ENCODE measurements at places on chromosomes 13 and 19.
A peak's percentile ranks its signal among the peaks of the same experiment; 100 is the strongest.

DNA sequence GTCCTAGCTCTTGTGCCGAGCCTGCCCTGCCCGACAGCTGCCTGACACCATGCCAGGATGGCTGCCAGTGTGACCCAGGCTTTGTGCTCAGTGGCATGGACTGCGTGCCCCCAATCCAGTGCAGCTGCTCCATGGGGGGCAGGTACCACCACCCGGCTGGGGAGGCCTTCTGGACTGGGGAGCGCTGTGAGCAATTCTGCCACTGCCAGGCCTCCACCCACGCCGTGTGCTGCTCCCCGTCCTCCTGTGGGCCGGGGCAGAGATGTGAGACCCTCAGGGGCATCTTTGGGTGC lies 9.4 kb upstream of the FXYD3 start:
- DNase-seq = no peak

DNA sequence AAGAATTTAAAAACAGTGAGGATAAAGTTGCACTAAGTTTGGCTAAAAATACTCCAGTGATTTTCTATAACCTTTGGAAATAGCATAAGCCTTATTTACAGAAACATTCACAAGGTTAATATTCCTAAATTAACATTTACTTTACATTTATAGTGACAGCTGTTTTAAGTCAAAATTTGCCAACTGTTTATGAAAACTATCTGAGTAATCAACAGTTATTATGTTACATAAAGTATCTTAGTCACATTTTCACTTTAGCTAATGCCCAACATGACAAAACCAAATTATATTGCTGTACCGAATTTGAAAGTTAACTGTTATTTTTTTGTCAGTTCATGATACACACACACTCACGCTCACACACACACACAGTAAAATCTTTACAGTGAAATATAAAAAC lies 1.2 kb downstream of the TNFRSF19 start:
- no peak for DNase-seq

- DNase-seq = no peak
Observed at GRCh38 chr19:6806488-6806887, 34.0 kb downstream of the VAV1 start.

DNA sequence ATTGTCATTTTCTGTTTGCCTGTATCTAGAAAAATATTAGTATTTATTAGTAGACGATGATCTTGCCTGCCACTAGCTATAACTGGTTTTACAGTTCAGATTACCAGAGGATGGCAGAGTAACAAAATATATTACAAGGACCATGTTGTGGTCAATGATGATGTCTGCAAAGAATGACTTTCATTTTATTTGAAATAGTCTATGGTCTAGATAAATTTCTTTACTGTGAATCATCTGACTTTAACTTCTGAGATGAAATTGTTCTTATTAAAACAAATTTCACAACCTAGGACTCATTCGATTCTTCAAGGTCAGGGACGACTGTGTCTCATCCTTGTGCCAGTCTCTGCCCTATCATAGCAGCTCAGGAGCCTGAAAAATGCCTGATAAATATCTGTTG lies 637.8 kb upstream of the KLF12 start:
- DNase-seq = no peak

- DNase-seq = no peak
Observed at GRCh38 chr19:16200038-16201010, 2.6 kb downstream of the AP1M1 start.

DNA sequence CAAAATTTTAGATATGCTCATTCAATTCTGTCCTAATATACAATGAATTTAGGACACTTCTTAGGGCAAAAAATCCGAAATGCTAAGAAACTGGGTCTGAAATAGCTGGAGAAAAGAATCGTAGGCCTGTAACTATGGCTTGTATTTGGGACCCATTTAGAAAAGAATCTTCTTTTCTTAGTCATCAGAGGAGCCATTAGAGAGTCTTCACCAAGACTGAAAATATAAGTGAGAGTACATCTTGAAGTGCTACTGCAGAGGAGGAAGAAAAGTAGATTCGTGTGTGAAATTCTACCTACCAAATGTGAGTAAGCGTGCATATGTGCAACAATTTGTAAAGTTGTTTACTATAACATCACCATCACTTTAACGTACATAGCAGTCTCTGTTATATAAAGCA lies 8.8 kb upstream of the DACH1 start:
- no peak for DNase-seq

DNA sequence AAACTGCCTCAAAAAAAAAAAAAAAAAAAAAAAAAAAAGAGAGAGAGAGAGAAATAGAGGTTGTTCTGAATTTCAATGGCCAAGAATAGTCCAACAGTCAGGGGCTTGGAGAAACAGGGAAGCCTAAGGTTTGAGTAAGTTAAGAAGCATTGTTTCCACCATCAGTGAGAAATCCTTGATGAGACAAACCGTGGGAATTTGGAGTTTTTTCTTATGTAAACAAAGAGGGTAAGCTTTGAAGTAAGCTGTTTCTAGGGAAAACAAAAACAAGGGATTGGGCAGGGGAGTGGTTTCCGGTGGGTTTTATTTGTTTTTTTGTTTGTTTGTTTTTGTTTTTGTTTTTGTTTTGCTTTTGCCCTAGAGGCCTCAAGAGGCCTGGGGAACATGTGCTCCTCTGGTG lies 11.2 kb upstream of the ERVV-1 start:
- no peak for DNase-seq

DNA sequence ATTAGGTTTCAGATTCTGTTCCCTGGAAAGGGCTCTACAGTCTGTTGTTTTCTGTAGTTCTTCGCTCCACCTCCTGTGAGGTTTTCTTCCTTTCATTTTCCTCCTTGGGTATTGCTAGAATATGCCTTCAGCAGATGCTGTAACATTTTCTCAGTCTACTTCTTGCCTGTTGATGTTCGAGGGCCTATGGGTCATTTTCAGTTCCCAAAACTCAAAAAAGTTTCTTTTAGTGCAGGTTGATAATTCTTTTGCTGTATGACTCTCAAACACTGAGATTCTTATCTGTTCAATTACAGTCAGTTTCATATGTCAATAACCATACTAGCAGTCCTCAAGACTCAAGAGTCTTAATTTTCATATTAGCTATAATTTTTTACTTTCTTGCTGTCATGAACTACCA lies 268.3 kb downstream of the RFC3 start:
- no peak for DNase-seq

DNA sequence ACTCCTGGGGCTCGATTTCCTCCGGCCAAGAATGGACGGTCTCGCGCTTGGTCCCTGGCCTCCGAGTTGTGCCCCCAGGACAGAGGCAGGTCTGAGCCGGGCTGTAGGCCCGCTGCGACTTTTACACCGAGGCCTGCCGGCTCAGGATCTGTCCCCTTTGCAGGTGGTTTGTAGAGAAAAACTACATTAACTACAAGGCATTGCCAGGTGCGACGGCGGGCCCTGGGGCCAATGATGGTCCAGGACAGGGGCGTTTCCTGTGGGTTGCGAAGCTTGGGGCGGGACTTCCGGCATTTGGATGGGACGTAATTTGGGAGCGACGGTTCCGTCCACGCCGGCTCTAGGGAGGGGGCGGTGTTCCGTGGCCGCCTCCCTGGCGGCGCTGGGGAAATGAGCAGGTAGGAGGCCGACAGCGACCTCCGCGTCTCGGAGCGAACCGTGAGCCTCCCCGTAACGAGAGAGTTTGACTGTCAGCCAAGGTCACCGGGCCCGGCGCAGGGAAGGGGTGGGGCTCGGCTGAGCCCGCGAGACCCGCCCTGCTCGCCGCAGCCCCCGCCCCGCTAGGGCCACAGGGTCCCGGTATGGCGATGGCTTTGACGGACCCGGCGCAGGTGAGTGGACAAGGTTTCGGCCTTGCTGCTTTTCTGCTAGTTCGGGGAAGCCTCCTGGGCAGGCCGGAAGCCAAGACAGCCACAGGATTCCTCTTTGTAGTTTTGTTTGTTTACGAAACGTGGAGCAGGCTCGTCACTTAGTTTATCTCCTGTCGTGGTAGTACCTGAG lies at the start of gene ZNF805:
Gene ZNF805, plus strand, starts transcription at position 322 of the 780 bp plus-strand sequence. Its CDS starts 260 bp downstream, at position 582.
- peak; percentile 66 for DNase-seq

GRCh38 chr19:9865732-9866501 lies 30.8 kb downstream of the PIN1 start:
- DNase-seq = no peak

DNA sequence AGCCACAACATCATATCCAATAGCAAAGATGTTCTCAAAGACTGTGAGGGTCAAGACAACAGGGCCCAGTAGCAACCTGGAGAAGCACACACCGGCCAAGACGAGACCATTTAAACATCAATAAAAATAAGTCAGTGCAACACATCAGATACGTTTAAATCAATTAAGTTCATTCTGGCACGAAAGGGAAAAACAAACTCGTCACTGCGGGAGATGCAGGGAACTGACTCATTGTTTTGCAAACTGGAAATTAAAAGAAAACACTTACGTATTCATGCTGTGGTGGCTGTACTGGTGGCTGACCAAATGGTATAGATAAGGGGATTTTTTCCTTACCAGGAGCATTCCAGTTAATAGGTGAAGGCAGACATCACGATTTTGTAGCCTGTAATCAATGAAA lies 26.3 kb upstream of the SLC15A1 start:
- no peak for DNase-seq

DNA sequence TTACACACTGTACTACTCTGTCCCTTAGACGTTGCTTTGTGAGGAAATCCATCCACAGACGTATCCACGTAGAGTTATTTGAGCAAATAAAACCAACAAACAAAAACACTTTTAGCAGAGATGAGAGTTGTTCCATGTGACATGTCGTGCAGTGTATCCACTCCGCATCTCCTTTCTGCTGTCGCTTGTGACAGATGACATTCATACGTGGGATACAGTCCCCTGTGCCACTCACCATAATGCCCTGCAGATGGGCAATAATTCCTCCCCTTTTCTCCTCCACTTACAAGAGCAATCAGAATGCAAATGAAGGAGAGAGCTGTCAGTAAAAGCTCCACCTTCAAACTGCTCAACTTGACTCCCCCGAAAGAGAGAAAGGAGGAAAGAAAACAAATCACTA lies 26.0 kb downstream of the IRS2 start:
- no peak for DNase-seq

DNA sequence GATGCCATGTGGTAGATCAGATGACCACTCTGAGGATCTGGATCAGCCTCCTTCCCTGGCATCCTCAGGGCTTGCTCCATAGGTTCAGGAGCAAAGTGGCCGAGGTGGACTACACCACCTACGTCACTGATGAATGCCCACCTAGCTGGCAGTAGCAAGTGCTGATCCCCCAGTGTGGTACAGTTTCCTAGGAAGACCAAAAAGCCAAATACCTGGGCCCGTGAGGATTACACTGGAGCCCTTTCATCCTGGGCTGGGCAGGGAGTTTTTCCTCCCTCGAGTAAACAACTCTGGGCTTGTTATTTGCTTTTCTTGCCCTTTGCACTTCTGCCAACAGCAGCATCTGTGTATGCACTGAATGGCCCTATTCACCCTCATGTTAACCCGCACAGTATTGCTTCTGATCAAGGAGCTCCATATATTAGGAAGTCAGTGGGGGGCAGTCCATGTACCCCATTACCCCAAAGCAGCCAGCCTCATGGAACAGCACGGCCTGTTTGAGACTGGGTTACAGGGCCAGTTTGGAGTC lies 3.3 kb upstream of the MYADM start:
- DNase-seq = no peak

- DNase-seq = no peak
Observed at GRCh38 chr13:110449219-110450015, 112.1 kb downstream of the RAB20 start.

- DNase-seq = no peak
Observed at GRCh38 chr19:53333066-53333462, 485 bp upstream of the ZNF845 start.

DNA sequence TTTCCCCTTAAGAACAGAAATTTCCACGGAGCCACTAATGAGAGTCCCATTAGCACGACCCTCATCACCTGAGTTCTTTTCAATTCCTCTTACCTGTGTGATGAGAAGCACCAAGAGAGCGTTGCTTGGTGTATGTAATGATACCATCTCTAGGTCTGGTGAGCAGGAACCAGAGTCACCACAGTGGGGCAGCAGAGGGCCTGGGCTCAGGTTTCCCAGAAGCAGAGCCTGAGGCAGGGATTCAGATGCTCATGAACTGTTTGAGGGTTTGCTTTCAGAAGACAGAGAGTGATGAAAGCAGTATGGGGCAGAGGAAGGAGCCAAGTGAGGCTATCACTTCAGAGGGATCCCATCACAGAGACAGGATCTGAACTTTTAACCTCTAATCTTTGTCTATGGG lies 3.1 kb upstream of the PTPRH start:
- DNase-seq = no peak

- no peak for DNase-seq
Observed at GRCh38 chr19:48480558-48481500, 11.7 kb downstream of the CYTH2 start.

GRCh38 chr19:42246922-42247639 lies 4.7 kb upstream of the GSK3A start:
- no peak for DNase-seq

GRCh38 chr19:32480321-32480720 lies 74.8 kb downstream of the DPY19L3 start:
- DNase-seq = no peak

DNA sequence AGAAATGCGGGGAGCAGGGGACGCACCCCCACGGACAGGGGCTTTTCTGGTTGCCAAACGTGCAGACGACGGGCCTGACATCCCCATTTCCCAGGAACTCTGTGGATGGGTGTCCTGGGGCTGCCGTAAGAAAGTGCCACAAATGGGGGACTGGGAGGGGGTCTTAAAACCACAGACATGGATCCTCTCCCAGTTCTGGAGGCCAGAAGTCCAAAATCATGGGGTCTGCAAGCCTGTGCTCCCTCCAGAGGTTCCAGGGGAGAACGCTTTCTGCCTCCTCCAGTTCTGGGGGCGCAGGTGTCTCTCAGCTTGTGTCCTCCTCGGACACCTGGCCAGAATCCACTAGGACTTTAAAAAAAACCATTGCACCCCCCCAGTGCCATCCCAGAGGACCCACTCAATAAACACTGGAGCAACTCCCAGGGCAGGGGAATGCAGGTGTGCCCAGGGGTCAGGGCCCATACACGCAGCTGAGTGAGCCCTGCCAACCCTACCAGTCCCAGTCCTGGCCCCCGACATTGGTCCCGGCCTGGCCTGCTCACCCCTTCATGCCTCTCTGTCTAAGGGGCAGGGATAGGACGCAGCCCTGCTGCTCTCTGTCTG lies 103.9 kb downstream of the GADD45B start:
- DNase-seq = no peak

Data from DMS 273 treated with DMSO at 0.1 percent for 48 hours (cell line).